ENCODE measurements at places on chromosomes 13 and 19. TPM values are rescaled to one million over a fixed set of nuclear protein-coding genes. Genes with fewer than 3 reads are reported as not detected.

The GNG7 gene
- 0.17 TPM for total RNA-seq

The DENND1C gene
- not detected for total RNA-seq

The MZF1 gene
- total RNA-seq: 19.1 TPM

The GAMT gene
- 40.4 TPM for total RNA-seq

The ADAMTSL5 gene
- total RNA-seq: 3.9 TPM

The ZNF358 gene
- 9.5 TPM for total RNA-seq

The C13orf46 gene
- 0.47 TPM for total RNA-seq

The C13orf42 gene
- total RNA-seq: not detected

The SLITRK6 gene
- total RNA-seq: under 0.01 TPM

The ATP4B gene
- total RNA-seq: not detected

The SPRED3 gene
- 2.0 TPM for total RNA-seq

The TUBB4A gene
- not detected for total RNA-seq

The FFAR3 gene
- not detected for total RNA-seq

The CABP5 gene
- total RNA-seq: not detected

The ZNF534 gene
- total RNA-seq: 0.17 TPM

The CSNK1A1L gene
- total RNA-seq: not detected

The RASIP1 gene
- total RNA-seq: 1.4 TPM

The ZNF724 gene
- 1.4 TPM for total RNA-seq

The GPR12 gene
- total RNA-seq: not detected

The ANGPTL4 gene
- 3.0 TPM for total RNA-seq

The TLE6 gene
- total RNA-seq: 0.63 TPM

All from bronchial smooth muscle cell (primary cell).